ENCODE measurements at places on chromosomes 1 and 21. TPM values are rescaled to one million over a fixed set of nuclear protein-coding genes. Genes with fewer than 3 reads are reported as not detected.

The ANKRD34A gene
- 0.43 TPM for total RNA-seq

DNA sequence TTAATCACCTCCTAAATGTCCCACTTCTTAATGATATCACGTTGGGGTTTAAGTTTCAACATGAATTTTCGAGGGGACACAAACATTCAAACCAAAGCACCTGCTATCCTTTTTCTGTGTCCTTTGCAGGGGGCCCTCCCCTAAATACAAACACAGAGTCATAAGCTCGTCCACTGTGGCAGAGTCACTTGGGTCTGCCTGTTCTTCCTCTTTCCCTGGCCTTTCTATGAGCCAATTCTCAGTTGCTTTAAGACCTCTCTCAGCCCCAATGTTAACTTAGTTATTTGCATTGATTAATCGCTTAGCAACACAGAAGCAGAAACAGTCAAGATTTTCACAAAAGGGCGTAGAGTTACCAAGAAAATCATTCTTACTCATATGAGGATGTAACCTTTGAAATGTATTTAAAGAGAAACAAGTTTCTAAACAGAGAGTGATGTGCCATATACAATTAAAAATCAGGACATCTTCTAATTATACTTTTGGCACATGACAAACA lies 14.9 kb downstream of the APCS start:
- no peak for DNase-seq

The PPIAL4G gene
- total RNA-seq = not detected

The EXO1 gene
- total RNA-seq = 8.4 TPM

DNA sequence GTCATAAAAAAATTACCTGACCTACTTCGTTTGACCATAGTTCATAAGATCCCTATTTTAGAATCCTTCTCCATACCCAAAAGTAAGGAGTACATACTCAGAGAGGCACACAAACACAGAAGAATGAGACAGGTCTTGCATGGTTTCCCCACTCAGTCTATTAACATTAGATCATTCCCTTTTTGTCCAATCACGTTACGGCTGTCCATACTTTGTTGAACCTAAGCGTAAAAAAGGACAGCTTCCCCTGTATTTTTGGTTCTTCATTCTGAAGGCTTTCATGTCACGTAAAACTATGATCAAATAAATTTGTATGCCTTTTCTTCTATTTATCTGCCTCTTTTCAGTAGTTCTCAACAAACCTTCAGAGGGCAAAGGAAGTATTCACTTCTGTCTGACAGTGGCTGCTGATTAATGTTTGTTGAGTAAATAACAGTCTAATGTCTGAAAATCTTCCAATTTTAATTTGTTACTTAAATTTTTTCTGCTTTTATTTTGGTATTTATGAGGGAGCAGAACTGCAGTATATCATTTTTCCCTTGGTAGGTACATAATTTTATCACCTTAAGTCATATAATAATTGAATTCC lies 16.4 kb downstream of the PKN2 start:
- DNase-seq = no peak

The OR2W3 gene
- total RNA-seq = 2.5 TPM

GRCh38 chr1:231376875-231377549 lies 38.9 kb downstream of the SPRTN start:
- no peak for DNase-seq

DNA sequence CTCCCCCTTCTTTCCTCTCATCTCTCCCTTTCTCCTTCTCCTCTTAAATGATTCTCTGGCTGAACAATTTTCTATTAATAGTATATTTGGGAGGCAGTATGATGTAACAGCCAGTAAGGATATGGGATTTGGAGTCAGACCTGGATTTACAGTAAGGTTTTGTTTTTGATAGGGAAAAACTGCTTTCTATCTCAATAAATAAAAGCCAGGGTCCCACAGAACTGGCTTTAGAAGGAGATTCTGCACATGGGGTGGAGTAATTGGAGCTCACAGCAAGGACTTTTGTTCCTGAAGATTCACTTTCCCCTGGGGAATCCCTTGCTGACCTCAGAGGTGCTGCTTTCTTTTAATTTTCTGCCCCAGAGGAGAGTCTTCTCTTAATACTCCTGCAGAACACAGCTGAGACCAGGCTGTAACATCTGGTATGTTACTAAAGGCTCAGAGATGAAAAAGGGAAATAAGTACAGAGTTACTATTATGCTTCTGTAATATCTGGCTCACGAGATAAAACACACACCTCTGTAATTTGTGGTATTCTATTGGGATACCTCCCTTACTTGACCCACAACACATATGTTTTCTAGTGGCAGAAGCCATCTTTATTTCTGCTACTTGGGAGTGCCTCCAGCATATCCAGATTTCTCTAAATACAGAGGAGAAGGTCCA lies 13.4 kb downstream of the EPB41 start:
- no peak for DNase-seq

DNA sequence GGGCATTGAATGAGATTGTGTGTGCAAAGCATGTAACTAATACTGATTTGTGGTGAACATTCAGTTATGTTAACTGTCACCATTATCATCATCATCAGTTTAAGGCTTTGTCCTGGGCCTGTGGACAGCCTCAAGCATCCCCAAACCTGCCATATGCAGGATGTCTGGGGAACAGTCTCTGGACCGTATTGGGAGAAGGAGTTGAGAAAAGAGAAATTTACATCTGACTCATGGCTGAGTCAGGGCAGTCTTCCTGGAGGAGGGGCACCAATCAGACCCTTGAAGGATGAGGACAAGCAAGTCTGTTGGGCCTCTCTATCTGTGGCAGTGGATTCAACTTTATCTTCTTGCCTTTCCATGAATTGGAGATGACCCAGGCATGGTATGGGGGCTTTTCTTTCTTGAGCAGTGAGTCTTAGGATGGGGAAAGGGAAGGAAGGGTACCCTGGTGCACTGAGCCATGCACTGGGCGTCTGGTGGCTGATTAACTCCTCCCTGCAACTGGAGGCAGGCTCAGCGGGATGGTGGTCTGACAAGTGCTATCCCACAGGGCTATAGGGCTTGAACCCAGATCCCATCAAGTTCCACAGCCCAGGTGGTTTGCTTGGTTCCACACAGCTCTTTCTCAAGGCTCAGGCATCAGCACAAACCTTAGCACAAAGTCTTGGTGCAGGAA lies 2.9 kb downstream of the PADI3 start:
- DNase-seq = no peak

The ARHGEF11 gene
- 120 TPM for total RNA-seq
